CD4-positive, alpha-beta T cell treated with Interferon gamma for 1 hour (primary cell): ENCODE measurements at places on chromosomes 11 and 22.

GRCh38 chr22:30424534-30425326 lies 838 bp upstream of the MTFP1 start:
- DNase-seq: no peak

- no peak for DNase-seq
Measured at GRCh38 chr11:68930991-68931855, 27.5 kb downstream of the IGHMBP2 start.

DNA sequence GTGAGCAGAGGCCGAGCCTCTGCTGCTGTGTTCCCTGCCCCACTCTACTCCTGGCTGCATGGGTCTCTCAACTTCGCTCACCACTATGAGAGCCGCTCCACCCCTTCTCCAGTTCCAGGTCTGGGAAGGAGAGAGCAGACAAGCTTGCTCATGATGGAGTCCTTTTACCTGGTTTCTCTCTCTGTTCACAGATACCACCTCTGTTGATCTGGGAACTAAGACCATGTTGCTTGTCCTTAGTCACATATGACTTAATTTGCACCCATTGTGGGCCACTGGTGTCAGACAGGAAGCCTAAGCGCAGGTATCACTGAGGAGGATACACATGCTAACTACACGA lies 26.8 kb downstream of the MCM5 start:
- DNase-seq: no peak

DNA sequence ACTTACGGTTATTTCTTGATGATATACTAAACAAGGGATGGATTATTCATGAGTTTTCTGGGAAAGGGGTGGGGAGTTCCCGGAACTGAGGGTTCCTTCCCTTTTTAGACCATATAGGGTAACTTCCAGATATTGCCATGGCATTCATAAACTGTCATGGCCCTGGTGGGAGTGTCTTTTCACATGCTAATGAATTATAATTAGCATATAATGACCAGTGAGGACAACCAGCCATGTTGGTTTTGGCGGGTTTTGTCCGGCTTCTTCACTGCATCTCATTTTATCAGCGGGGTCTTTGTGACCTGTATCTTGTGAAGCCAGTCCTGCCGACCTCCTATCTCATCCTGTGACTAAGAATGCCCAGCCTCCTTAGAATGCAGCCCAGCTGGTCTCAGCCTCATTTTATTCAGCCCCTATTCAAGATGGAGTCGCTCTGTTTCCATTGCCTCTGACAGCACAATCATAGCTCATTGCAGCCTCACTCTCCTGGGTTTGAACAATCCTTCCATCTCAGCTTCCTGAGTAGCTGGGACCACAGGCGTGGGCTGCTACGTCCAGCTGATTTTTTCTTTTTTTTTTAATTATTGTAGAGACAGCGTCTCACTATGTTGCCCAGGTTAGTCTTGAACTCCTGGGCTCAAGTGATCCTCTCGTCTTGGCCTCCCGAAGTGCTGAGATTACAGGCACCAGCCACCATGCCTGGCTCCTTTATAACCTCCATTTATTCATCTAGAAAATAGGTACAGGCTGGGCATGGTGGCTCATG lies 52.6 kb upstream of the EMID1 start:
- DNase-seq: peak; percentile 60

DNA sequence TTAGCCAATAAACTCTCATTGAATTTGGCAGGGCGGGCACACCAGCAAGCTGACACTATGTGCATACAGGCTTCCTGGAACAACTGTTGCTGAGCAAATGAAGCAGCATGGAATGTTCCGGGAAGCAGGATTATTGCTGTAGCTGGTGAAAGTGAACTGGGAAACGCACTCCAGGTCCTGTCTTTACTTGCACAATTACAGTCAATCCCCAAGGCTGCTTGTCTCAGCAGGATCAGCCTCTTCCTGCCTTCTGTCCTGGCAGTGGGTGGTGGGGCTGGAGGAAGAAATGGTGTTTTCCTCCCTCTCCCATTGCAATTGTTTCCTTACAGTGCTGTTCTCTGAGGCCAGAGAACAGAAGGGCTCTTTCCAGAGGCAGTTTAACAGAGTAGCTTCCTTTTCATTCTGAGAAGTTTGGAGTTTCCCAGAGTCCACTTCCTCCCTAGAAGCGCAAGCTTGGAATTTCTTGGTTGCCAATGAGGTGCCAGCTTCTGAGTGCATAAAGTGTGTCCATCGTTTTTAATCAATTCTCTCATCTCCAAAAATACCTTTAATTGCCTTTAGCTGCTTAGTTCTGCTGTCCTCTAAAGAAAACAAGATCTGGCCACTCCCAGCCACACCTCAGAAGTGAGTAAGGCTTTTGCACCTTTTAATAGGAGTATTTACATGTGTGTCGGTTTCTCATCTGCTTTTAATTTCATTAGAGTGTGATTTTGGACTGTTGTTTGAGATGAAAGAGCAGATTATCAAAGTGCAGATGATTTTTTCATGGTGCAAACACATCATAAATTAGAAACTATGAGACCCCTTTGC lies 19.9 kb downstream of the CD44 start:
- no peak for DNase-seq

DNA sequence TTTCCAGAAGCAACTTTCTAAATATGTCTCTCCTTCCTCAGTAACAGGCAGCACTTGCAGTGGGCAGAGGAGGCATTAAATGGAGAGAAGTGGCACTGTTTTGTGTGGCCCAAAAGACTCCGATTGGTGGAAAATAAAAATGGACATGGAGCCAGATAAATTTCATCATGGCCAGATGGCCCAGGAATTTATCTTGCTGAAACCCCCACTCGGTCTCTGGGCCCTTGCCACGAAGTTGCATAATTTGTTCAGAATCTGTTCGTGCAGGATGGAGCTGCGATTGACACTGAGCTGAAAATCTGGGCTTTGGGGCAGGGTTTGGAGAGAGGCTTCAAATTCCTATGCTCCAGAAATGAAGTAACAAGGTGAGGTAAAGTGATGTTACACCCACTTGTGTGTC lies 65.5 kb downstream of the C11orf91 start:
- no peak for DNase-seq

DNA sequence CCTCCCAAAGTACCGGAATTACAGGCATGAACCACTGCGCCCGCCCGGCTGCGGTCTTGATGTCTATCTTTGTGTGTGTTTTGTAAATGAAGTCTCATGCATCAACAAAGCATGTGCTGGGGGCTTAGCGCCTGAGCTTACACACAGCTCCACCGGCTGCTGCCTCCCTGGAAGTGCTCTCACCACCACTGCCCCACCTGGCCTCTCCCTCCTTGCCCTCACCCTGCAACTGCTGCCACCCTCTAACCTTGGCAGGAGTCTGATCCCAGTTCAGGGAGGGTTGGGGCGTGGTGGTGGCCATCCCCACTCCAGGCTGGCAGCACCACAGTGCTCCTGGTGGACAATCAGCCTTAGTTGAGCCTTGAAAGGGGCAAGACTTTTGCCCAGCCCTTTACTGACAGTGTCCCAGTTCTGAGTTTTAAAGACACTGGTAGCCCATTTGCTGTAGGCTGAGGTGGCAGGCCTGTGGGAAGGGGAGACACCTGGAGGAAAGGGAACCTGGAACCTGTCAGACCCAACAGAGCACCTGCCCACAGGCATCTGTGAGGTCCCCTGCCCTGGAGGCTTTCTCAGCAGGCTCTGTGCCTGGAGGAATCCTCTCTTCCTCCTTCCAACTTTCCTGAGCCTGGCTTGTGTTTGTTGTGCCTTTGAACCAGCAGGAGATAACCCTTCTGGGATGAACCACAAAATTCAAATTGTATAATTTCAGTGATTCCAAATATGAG lies 42.4 kb upstream of the WEE1 start:
- no peak for DNase-seq

DNA sequence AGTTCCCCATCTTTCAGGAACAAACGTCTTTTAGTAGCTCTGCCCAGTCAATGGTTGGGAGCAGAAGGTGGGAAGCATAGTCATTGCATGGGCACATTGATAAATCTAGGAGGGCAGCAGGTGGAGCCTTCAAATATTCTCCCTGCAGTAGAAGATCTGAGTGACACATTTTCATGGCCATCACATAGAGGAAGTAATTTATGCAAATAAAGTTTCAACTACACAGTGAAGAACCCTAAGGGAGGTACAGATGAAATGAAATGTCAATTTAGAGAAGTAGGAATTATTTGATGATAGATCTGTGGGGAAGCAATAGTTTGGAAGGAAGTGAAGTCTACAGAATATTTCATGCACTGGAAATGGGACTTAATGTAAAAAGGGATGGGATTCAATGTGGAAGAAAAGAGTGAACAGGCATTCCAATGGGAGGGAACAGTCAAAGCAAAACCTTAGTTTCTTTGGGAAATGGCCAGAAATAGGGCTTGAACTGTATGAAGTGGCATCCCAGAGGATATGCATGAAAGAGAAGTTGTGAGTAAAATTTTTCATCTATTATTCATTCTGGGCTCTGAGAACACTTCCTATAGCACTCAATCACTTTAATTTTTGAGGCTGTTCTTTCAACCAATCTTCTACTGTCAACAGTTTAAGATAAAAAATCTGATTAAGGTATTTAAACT lies 256.2 kb upstream of the LUZP2 start:
- DNase-seq: no peak

GRCh38 chr11:96314326-96315020 lies 28.5 kb downstream of the MAML2 start:
- DNase-seq: no peak

GRCh38 chr11:62603072-62603408 lies 1.4 kb upstream of the MTA2 start:
- no peak for DNase-seq

DNA sequence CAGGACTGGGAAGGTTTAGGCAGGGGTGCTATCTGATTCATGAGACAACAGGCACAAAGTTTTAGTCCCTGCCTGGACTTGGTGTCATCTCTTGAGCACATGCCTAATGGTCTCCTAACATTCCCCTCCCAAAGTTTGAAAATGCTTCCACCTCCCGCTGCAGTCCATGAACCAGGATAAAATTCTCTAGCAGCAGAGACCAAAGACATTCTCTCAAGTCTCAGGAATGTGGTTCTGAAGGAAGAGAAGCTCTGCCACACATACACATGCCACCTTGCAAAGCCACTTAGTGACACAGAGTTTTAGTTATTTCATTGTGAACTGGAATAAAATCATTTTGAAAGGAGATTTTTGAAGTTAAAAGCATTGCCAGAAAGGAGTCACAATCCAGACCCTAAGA lies 15.5 kb downstream of the OR51B6 start:
- no peak for DNase-seq

- no peak for DNase-seq
Measured at GRCh38 chr11:75031224-75031753, 42.6 kb downstream of the NEU3 start.

GRCh38 chr11:59616396-59616982 lies 915 bp upstream of the OSBP start:
- no peak for DNase-seq

GRCh38 chr11:10400856-10401255 lies 54.2 kb upstream of the AMPD3 start:
- DNase-seq: no peak

GRCh38 chr11:69401715-69402114 lies 79.7 kb upstream of the LINC01488 start:
- DNase-seq: no peak

DNA sequence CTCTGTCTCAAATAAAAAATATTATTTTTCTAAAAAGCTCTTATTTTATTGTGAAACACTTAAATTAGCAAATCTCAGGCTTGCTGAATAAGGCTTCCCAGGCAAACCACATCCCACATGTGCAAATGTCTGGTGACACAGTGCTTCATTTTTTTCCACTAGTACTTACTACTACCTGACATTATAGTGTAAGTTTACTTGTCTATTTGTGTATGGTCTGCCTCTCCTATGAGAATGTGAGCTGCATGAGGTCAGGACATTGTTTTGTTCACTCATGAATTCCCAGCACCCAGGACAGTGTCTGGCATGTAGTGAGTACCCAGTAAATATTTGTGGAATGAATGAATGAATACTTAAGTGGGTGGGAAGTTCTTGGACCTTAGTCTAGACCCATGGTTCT lies 103.1 kb downstream of the PTPRJ start:
- DNase-seq: no peak

GRCh38 chr22:40898850-40899357 lies 37.0 kb upstream of the DNAJB7 start:
- no peak for DNase-seq

DNA sequence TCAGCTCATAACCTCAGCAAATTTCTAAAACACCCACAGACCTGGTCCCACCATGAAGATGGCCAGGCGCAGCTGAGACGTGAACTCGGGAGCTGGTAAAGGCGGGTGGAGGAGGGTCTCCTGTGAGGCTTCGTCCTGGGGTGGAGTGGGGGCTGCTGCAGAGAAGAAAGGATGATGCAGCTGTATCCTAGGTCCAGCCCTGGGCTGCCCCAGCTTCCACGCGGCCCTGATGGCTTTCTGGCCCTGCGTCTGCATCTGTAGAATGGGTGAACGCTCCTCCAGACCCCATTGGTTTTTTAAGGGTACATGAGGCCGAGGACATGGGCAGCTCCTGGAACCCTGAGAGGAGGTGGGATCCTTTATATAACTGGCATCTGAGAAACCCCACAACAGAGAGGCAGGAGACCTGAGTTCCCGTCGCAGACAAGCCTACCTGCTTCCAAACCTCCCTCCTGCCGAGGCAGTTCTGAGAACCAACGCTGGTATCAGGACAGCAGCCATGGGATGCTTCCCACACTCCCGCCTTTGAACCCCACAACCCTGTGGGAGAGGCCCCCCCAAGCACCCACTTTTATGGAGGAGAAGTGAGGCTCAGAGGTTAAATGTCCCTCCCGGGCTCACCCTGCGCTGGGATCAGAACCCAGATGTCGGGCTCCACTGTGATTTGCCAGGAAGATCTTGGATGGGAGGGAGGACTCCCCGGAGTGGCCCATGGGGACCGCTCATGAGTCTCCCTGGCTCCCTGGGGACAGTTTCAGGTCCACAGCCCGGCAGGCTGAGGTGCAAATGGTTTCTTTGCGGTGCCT lies 55.2 kb upstream of the FGF3 start:
- no peak for DNase-seq

GRCh38 chr11:8587915-8588314 lies 6.1 kb downstream of the STK33 start:
- no peak for DNase-seq

DNA sequence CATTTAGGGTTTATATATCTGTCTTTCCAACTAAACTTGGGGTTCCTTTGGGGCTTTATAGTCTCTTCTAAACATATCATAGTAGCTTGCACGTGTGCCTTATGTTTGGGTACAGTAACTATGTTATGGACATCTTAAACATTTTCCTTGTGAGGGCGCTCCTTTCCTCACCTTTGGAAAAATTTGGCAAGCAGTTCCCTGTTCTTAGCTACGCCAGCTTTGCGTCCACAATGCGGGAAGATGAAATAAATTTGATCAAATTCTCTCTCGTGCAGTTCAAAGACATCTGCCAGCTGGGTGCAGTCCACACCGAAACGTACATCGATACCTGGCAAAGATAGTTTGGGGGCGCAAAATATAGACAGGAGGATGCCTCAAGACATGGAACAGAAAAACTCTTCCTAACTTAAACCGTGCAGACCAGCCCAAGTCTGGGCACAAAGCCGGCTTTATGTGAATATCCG lies 548 bp downstream of the FDXACB1 start:
- no peak for DNase-seq

DNA sequence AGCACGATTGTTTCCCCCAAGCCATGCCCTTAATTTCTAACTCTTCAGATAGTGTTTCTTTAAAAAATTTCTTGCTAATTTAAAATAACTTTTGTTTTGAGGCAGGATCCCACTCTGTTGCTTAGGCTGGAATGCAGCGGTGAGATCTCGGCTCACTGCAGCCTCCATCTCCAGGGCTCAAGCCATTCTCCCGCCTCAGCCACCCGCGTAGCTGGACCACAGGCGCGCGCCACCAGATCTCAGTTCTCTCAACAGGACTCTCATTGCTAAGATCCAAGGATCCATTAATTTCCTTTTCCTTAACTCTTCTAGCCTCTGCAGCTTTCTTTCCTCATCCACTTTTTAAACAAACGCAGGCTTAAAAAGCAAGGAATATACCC lies 327 bp upstream of the MED17 start:
- no peak for DNase-seq
